Activated CD4-positive, alpha-beta T cell treated with anti-CD3 and anti-CD28 coated beads, Interleukin-10, Interleukin-2, amounts not matched to agents 100 ng/mL and 50 ng/mL, durations not matched to agents 16 hours and 8 hours (primary cell): ENCODE measurements at places on chromosomes 11 and 22.

GRCh38 chr22:37012262-37012904 is 6.9 kb downstream of the TST start:
- DNase-seq, result no peak

GRCh38 chr11:65644837-65645236 is 6.9 kb downstream of the SIPA1 start:
- DNase-seq, result no peak

- no peak for DNase-seq
These were observed 69.5 kb upstream of the GRIK4 start for GRCh38 chr11:120442031-120442430.

DNA sequence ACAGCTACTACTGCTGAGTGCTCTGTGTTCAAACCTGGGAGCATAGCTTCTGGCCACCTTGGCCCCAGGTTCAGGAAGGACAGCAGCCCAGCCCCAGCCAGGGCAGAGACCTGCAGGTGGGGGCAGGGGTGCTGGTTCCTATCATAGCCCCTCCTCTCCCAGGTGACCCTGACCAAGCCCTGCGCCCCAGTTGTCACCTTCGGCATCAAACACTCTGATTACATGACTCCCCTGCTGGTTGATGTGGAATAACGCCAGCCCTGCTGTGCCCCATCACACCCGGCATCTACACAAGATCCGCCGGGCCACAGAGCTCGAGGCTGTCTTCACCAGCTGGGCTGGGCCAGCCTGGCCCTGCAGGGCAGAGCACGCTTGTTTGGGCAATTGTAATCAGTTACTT is 6.9 kb downstream of the SCGB1C1 start:
- DNase-seq, result no peak

DNA sequence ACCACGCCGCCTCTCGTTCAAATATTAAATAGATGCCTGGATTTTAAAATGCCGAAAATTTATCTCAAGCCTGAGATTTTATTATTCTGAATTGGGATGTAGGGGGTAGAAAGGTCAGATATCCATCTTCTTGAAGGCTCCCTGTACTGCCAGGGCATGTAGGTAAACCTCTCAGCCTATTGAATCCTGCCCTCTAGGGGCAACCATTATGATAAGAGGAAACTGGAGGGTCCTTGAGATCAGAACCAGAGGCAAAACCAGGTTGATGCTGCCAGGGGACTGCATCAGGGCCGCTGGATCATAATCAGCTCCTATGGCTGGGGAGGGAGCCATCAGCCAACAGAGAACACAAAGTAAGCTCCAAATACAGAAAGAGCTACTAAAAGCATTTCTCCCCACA is 92.4 kb downstream of the KCNC1 start:
- no peak for DNase-seq

DNA sequence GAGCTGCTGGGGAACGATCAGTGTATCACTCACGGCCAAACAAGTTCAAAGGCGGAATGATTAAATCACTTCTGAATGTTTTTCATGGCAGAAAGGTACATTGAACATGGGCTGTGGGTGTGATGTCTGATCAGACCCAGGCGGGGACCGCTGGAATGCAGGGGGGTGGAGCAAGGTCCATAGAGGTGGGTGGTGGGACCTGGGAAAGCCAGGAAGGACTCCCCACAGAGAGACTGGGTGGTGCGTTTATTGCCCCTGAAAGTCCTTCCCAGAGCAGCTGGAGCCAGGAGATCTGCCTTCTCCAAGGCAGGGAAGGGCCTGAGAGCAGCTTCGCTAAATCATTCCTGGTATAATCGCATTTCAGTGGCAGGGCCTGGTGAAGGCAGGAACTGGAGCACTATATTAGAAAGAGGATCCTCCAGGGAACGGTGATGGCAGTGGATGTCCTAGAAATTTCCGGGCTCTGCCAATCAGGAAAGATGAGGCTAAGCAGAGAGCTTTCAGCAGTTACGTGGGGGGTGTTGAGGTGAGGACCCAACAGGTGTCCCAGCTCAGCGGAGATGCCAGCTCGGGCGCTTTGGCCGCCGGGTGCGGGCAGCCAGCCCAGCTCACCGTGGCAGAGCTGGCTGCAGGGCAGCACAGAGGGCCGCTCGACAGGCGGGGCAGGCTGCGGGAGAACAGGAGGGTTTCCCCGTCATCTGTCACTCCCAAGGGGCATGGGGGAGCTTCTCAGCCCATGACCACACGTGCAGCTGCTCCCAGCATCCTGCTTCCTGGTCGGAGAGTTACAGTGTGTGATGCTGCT is 271.7 kb downstream of the CTTN start:
- DNase-seq, result no peak

DNA sequence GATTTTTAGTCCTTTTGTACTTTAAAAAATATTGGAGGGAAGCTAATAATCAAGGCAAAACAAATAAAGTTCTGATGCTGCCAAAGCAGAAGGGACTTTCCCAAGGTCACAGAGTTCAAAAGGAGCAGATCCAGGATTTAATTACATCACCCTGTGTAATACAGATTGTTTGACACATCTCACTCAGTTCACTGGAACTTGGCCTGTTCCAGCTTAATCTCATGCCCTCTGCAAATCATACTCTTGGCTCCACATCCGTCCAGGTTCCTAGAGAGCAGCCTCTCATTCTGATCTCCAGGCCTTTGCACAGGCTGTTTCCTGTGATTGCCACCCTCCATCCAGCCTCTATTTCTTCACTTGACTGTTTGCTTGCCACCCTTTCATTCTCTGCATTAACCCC is 151.7 kb downstream of the SPON1 start:
- no peak for DNase-seq

DNA sequence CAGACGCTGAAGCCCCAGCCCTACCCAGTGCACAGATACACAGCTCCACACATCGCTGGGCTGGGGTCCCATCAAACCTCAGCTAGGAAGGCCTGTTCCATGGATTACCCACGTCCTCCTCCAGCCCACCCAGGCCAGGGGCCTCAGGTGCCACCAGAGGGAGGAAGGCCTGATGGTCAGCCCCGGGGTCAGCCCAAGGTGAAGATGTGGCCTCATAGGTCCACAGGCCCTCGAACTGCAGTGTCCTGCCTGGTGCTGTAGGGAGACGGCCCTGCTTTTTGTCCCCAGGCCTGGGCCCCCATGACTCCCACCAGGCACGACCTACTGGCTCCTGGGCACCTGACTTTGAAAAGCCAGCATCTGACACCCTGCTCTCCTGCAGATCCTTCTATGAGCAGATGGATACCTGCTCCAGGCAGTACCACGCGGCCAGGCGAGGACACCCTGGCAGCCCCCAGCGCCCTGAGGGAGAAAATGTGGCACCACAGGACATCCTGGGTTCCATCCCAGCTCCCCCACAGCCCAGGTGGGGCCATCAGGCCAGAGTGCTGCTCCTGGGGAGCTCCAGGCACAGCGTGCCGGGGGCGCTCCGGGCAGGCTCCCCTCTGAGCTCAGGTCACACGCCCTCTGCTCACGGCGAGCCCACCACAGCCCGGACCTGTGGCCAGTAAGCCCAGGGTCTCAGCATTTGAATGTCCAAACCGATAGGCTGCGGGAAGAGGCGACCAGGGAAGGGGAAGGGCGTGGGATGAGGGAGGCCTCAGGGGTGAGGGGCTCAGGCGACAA is 15.8 kb upstream of the MOB2 start:
- DNase-seq, result no peak

- DNase-seq, result no peak
These were observed 412 bp downstream of the FGF19 start for GRCh38 chr11:69703453-69703767.

DNA sequence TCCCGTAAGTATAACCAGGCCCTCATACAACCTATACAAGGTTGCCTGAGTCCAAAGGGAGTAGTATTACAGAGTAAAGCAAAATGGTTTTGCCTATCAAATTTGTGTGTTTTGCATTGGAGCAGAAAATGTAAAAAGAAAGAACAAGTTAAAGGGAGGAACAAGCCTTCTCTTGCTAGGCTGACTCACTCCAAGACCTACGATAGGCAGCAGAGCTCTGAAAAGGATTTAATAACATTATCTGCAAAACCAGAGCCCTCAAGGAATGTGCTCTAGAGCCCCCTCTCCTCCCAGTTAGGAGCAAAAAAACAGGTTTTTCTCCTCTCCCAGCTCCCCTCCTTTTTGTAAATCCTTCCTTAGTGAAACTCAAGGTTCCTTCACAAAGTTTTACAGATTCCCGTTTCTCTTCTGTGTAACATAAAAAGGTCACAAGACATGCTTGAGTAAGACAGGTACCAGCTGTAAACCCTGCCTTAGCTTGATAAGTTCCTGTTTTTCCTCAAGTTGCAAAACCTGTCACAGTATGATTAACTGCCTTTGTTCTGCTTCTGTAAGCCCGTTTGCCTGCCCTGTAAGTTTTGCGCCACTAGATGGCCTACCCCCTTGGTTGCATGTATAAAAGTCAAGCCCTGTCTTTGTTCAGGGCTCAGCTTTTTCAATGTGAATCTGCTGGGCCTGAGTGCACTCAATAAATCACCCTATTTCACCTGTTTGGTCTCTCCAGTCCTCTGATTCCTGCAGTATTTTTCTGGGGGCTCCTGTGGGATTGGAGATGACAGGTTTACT is 498.2 kb downstream of the KCNA4 start:
- DNase-seq, result peak; percentile 2

- DNase-seq, result peak; percentile 16
These were observed 8.8 kb upstream of the MED17 start for GRCh38 chr11:93775289-93775688.

DNA sequence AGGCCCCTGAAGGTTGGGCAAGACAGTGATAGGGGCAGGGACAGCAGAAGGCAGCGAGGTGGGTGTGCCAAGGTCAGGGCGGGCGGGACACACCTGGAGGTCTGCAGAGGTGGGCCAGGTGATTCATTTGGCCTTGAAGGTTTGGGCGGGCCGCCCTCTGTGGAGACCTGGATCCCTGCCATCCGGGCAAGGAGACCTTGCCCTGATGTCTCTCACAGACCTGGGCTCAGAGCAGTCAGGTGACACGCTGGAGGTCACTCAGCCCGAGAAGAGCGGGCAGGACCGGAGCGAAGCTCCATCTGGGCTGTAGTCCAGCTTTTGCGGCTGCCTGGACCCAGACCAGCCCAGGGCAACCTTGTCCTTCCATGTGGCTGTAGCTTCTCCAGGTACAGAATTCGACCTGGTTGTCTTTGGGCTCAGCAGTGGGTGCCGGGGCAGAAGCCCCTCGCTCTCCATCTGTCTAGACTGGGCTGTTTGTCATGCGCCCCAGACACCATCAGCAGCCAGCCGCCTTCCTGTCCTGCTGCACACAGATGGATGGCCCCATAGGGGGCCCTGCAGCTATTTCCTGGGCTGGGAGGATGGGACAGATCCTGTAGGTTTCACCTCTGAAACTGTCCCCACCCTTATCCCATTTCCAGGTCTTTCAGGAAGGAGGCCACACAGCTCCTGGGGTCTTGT is 3.1 kb downstream of the MRGPRG start:
- no peak for DNase-seq

DNA sequence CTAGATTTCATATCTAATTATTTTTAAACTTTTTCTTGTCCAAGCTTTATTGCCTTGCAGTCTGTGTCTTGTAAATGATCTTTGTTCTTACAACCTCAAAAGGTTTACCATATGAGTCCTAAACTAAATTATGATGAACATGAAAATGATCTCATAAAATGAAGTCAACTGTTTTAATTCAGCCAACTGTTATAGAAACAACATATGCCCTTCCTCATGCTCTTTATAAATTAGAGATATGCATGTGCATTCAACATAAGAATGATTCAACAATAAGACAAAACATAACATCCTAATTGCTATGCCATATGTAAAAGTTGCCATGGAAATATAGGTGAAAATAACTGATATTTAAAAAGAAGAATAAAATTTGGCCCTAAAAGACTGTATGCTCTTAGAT is 774.4 kb downstream of the LUZP2 start:
- DNase-seq, result no peak

DNA sequence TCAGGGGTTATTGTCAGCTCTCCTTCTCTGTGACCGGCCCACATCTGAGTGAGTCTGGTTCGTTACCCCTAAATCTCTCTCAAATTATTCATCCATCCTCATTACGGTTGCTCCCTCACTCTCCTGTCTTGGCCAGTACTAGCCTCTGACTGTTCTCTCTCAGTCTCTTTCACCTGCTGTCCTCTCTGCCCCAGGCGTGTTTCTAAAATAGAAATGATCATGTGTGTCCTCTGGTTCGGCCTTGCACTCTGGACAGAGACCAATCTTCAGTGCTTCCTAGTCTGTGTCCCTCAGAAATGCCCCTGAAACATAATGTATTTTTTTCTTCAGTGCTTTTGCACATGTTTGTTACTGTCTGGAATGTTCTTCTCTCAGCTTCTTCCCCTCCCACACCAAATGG is 4.9 kb downstream of the PSMD13 start:
- DNase-seq, result no peak

- DNase-seq, result no peak
These were observed 59.5 kb upstream of the SEZ6L start for GRCh38 chr22:26109686-26110315.
